ENCODE measurements at places on chromosomes 4 and X.

- no peaks in the 10 kb centered on the region for H3K27me3 ChIP-seq
- DNase-seq, result no peak
- no peaks in the 10 kb centered on the region for H3K36me3 ChIP-seq
- peak overlapping the region; percentile 68 for H3K4me3 ChIP-seq
These were observed 1.1 kb downstream of the FBXL5 start for GRCh38 chr4:15653864-15654592.

- DNase-seq, result no peak
- H3K27ac ChIP-seq, result no peak overlapping the region
- no peaks in the 10 kb centered on the region for H3K27me3 ChIP-seq
- no peak overlapping the region for H3K4me3 ChIP-seq
- no peaks in the 10 kb centered on the region for H3K4me1 ChIP-seq
- no peaks in the 10 kb centered on the region for H3K36me3 ChIP-seq
These were observed 278.9 kb upstream of the GIMD1 start for GRCh38 chr4:106647451-106647850.

- H3K4me1 ChIP-seq, result peaks cover 7% of the 10 kb centered on the region
These were observed 569.3 kb upstream of the DIPK2B start for GRCh38 chrX:45769761-45770582.

DNA sequence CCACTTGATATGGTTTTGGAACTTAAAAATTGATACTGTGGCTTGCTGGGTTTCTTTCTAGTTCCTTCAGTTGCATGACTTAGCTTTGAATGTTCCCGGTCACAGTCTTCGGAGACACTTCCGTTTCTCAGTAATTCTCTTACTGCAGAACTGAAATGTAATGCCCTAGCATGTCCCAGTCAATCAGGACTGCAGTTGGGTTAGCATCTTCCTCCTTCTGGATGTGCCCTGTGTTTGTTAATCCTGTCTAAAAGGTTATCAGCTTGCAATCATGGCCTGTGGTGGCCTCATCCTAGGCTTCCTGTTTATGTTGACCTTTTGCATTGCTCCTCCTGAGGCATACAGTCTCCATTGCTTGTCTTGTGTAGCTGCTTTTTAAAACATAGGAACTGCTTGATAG, 275.9 kb downstream of the ARHGAP10 start:
- H3K27ac ChIP-seq, result no peak overlapping the region
- H3K4me1 ChIP-seq, result no peaks in the 10 kb centered on the region
- no peak overlapping the region for H3K4me3 ChIP-seq
- H3K36me3 ChIP-seq, result no peaks in the 10 kb centered on the region
- no peaks in the 10 kb centered on the region for H3K27me3 ChIP-seq
- no peak for DNase-seq

- no peak for DNase-seq
- no peaks in the 10 kb centered on the region for H3K4me1 ChIP-seq
- no peak overlapping the region for H3K27ac ChIP-seq
- H3K4me3 ChIP-seq, result no peak overlapping the region
These were observed 94.7 kb upstream of the PUDP start for GRCh38 chrX:7242613-7243012.

- no peaks in the 10 kb centered on the region for H3K36me3 ChIP-seq
- no peak for DNase-seq
- H3K27me3 ChIP-seq, result no peaks in the 10 kb centered on the region
- H3K4me3 ChIP-seq, result no peak overlapping the region
- no peak overlapping the region for H3K27ac ChIP-seq
These were observed 21.1 kb upstream of the RHOXF1 start for GRCh38 chrX:120136840-120137239.

DNA sequence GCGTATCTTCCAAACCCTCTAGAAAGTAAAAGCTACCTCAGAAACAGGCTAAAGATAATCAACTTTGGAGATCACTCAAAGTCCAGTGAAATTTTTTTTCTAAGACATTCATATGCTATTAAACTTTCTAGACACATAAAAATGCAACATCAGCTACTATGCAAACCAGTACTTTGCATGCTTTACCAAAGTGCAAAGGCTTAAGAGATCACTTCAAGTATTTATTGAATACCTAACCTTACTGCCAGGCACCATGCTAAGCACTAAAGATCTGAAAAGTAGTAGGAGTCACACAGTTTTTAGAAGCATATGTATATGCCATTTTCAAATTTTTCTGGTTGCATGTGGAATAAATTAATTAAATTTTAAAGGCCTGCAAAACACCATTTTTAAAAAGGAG, 115.8 kb downstream of the THOC2 start:
- H3K27ac ChIP-seq, result no peak overlapping the region
- H3K4me1 ChIP-seq, result no peaks in the 10 kb centered on the region
- H3K36me3 ChIP-seq, result peaks cover 50% of the 10 kb centered on the region
- no peak overlapping the region for H3K4me3 ChIP-seq

GRCh38 chr4:15688051-15688450, 6.4 kb downstream of the FAM200B start:
- no peak overlapping the region for H3K27ac ChIP-seq
- DNase-seq, result no peak
- H3K36me3 ChIP-seq, result peaks cover 36% of the 10 kb centered on the region
- H3K27me3 ChIP-seq, result no peaks in the 10 kb centered on the region
- no peak overlapping the region for H3K4me3 ChIP-seq

GRCh38 chrX:10972706-10973105, 138.4 kb upstream of the HCCS start:
- no peaks in the 10 kb centered on the region for H3K27me3 ChIP-seq
- no peak for DNase-seq
- no peak overlapping the region for H3K4me3 ChIP-seq
- no peaks in the 10 kb centered on the region for H3K4me1 ChIP-seq
- H3K27ac ChIP-seq, result no peak overlapping the region
- H3K36me3 ChIP-seq, result no peaks in the 10 kb centered on the region

- no peaks in the 10 kb centered on the region for H3K27me3 ChIP-seq
- no peak overlapping the region for H3K4me3 ChIP-seq
- peaks cover 19% of the 10 kb centered on the region for H3K4me1 ChIP-seq
- no peak for DNase-seq
- no peak overlapping the region for H3K27ac ChIP-seq
These were observed 29.7 kb downstream of the GAB3 start for GRCh38 chrX:154721155-154721554.

DNA sequence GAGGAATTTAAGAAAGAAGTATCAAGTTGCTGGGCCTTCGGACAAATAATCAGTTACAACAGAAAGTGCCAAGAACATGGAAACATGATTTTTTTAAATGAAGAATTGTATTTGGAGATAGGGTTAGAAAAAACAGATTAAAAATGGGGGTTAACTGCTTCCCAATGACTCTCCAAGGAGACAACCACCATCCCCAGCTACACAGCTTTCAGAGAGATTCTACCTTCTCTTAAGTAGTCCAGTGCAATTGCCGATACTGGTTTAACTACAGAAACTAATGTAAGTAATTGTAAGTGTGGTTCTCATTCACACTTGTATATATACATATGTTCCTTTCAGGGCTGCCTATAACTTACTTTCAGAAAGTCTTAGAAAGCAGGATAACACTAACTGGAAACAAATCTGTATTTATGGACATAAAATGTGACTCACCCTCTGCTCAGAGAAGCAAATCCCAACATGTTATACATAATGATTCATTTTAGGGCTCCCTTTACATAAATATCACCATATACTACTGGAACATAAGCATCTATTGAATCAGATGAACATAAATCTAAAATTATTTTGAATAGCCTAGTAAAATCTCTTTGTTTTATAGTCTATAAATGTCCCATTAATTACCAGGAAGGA, 248.9 kb upstream of the UGT8 start:
- H3K27me3 ChIP-seq, result no peaks in the 10 kb centered on the region
- H3K4me3 ChIP-seq, result no peak overlapping the region
- no peaks in the 10 kb centered on the region for H3K36me3 ChIP-seq
- no peak overlapping the region for H3K27ac ChIP-seq
- H3K4me1 ChIP-seq, result no peaks in the 10 kb centered on the region
- no peak for DNase-seq

DNA sequence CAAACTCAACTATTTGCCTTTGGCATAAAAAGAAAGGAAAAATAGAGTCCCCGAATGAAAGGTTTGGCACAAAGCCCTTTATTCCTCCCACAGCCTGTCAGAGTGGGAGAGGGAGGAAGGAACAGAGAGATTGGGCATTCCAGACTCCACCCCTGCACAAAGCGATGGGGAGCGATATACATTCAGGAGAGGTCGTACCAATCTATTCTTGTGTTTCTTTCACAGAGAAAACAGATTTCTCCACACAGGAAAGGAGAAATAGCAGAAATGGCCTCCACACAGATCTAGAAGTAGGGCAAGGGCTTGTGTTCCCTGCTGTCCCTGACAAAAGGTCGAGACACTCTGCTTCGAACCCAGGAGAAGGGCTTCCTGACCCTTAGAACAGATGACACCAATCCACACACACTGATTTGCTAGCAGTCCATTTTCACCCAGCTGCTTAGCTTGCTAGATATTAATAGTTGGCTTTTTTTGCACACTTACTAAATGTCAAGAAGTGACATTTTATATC, 197.4 kb downstream of the MAML3 start:
- no peak for DNase-seq
- H3K4me3 ChIP-seq, result no peak overlapping the region

DNA sequence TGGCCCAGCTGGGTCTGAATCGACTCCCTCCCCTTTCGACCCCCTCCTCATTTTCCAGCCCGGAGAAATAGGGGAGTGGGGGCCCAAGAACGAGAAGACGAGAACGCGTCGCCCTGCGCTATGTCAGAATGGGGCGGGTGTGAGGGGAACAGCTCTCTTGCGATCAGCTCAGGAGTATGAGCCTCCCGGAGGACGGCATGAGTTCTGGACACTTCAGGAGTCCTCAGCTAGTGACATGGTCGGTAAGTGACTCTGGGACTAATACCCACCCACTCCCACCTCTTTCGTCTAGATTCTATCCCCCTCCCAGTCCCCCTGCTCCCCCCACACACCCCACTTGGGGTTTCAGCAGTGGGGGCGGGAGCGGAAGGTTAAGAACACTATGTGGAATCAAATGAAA, 944 bp downstream of the KLF8 start:
- peak overlapping the region; percentile 74 for H3K27ac ChIP-seq
- DNase-seq, result peak; percentile 48
- H3K27me3 ChIP-seq, result no peaks in the 10 kb centered on the region

DNA sequence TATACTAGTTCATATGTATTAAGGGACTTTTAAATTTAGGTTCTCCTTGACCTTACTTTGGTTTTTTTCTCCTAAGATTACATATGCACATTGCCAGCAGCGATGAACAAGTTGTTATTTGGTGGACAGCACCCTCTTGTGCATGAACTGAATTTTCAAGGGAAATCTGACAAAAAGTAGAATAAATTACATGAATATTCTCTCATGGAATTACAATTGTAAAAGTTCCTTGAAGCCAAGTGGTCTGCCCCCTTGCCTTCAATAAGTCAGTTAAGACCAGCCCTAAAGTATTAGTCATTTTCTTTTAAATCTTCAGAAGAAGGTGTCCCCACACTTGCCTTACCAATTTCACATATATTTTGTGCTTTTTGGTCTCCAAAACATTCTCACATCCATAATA, 30.7 kb upstream of the SMARCA5 start:
- no peak for DNase-seq
- H3K4me3 ChIP-seq, result no peak overlapping the region
- peaks cover 6% of the 10 kb centered on the region for H3K4me1 ChIP-seq
- H3K27me3 ChIP-seq, result no peaks in the 10 kb centered on the region
- H3K36me3 ChIP-seq, result no peaks in the 10 kb centered on the region
- H3K27ac ChIP-seq, result no peak overlapping the region

DNA sequence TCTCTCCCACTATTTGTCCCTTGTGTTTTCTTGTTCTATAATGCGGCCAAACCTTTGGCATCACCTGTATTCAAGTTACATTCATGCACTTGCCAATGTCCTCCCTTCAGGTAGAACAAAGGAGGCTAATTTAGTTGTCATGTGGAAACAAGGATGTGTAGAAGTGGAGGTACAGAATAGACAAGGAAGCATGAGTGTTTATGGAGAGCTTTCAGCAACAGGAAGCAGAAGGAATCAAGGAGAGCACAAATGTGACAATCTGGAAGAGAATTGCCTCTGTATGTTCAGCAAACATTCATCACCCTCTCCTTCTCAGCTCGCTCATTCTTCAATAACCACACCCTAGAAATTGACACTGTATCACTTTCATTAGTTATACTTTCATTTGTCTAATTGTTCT, 103.4 kb downstream of the SLC7A11 start:
- DNase-seq, result no peak
- H3K27ac ChIP-seq, result no peak overlapping the region
- H3K4me3 ChIP-seq, result no peak overlapping the region
- H3K36me3 ChIP-seq, result no peaks in the 10 kb centered on the region
- H3K27me3 ChIP-seq, result no peaks in the 10 kb centered on the region
- H3K4me1 ChIP-seq, result no peaks in the 10 kb centered on the region

DNA sequence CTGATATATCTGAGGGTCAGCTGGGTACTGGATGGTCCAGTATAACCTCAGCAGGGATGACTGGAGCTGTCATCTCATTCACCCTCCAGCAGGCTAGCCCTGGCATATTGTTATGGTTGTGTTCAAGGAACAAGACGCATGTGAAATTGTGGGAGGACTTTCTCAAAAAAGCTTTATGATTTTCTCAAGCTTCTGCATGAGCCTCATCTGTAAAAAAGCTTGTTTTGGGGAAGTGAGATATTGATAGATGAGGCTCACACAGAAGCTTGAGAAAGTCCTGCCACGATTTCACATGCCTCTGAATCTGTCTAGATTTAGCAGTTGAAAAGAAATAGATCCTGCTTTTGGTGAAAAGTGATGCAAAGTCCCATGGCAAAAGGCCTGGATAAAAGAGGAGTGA, 93.4 kb downstream of the SPCS3 start:
- no peaks in the 10 kb centered on the region for H3K27me3 ChIP-seq
- no peak for DNase-seq
- H3K4me1 ChIP-seq, result no peaks in the 10 kb centered on the region

- no peaks in the 10 kb centered on the region for H3K36me3 ChIP-seq
- no peak overlapping the region for H3K27ac ChIP-seq
- H3K27me3 ChIP-seq, result no peaks in the 10 kb centered on the region
- no peaks in the 10 kb centered on the region for H3K4me1 ChIP-seq
- DNase-seq, result no peak
These were observed 30.5 kb upstream of the DKK2 start for GRCh38 chr4:107066621-107067020.

Measured in upper lobe of right lung (tissue), 1 donor.